Ovary (tissue), 10 donors: ENCODE measurements at places on chromosomes 11 and 22.

DNA sequence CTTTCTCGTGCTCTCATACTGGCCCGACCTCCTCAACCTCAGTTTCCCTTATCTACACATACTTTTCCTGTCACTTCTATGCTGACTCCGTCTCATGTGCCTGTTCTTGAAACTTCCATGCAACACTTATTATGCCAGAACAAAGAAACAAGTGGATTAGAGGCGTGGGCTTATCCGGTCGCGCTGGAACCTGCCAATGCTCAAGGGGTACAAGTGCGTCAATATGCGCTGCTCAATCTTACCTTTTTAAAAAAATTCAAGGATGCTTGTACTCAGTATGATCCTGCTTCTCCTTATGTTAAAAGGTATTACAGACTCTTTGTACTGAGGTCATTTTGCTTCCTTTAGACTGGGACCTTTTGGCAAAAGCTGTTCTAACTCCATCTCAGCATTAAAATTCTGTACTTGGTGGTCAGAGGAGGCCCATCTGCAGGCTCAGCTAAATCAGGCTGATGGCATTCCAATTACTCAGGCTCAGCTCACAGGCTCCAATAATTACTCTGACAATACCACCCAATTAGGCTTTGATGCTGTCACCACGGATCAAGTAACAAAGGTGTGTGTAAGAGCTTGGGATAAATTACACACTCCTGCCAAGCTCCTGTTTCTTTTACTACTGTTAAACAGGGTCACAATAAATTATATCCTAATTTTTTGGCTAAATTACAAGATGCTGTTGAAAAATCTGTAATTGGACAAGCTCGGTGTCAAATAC is 26.3 kb upstream of the ALDH3B2 start:
- DNase-seq = no peak

GRCh38 chr22:22465094-22465602 is 43.4 kb downstream of the ZNF280B start:
- DNase-seq = no peak

GRCh38 chr11:133692126-133692934 is 153.0 kb downstream of the SPATA19 start:
- no peak for DNase-seq

- no peak for DNase-seq
These were observed 104.5 kb downstream of the RELT start for GRCh38 chr11:73480677-73481076.

DNA sequence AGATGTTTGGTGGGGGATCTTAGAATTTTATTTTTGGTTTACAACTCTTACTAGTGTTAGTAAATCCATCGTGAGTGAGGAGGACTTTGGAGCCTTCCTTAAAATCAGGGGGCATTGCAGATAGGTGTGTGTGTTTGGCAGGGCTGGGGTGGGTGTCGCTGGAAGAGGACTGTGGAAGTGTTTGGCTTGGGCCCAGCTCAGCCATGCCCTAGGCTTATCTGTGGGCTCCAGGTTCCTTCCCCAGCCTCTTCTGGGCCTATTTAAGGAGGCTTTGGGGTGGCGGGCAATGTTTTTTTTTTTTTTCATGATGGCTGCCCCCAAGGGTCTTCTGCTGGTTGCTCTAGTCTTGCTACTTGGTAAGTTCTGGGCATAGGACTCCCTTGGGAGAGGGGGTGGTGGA is 22.1 kb downstream of the MTFP1 start:
- DNase-seq = no peak

DNA sequence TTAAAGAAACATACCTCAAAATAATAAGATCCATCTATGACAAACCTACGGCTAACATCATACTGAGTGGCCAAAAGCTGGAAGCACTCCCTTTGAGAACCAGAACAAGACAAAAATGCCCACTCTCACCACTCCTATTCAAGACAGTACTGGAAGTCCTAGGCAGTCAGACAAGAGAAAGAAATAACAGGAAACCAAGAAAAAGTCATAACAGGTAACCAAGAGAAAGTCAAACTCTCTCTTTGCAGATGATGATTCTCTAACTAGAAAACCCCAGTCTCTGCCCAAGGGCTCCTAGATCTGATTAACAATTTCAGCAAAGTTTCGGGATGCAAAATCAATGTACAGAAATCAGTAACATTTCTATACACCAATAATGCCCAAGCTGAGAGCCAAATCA is 35.6 kb downstream of the TMEM123 start:
- DNase-seq = no peak

GRCh38 chr22:20509344-20510047 is 2.1 kb downstream of the MED15 start:
- peak; percentile 69 for DNase-seq
